ENCODE measurements at places on chromosomes 7 and 10. TPM values are rescaled to one million over a fixed set of nuclear protein-coding genes. Genes with fewer than 3 reads are reported as not detected.

ATOH7 gene
- not detected for total RNA-seq

TMEM229A gene
- not detected for total RNA-seq

HTR5A gene
- total RNA-seq: not detected

GRID2IP gene
- not detected for total RNA-seq

DOCK1 gene
- total RNA-seq: 195 TPM

GPER1 gene
- 0.21 TPM for total RNA-seq

UNCX gene
- not detected for total RNA-seq

CLDN4 gene
- total RNA-seq: 60.3 TPM

ANK3 gene
- 14.7 TPM for total RNA-seq

CALHM1 gene
- total RNA-seq: not detected

PNLIPRP3 gene
- total RNA-seq: 13.0 TPM

FAM13C gene
- 0.24 TPM for total RNA-seq

IGFBP1 gene
- total RNA-seq: 0.24 TPM

CALML3 gene
- total RNA-seq: 2.7 TPM

LGI1 gene
- total RNA-seq: not detected

CNTNAP2 gene
- 0.43 TPM for total RNA-seq

VAX1 gene
- total RNA-seq: not detected

KCND2 gene
- total RNA-seq: not detected

ADCY1 gene
- 1.9 TPM for total RNA-seq

GTF2IRD1 gene
- 23.7 TPM for total RNA-seq

LAMB1 gene
- 60.5 TPM for total RNA-seq

CDC14C gene
- total RNA-seq: not detected

COMMD3 gene
- 30.7 TPM for total RNA-seq

NKX2-3 gene
- total RNA-seq: not detected

ACHE gene
- total RNA-seq: 0.24 TPM

LIPF gene
- not detected for total RNA-seq

NACAD gene
- 0.96 TPM for total RNA-seq
